ENCODE measurements at places on chromosomes 5 and 9. TPM values are rescaled to one million over a fixed set of nuclear protein-coding genes. Genes with fewer than 3 reads are reported as not detected.
A peak's percentile ranks its signal among the peaks of the same experiment; 100 is the strongest.

GRCh38 chr5:78698191-78698791 is 49.7 kb upstream of the LHFPL2 start:
- H3K4me3 ChIP-seq: no peak overlapping the region
- no peaks in the 10 kb centered on the region for H3K27me3 ChIP-seq
- H3K36me3 ChIP-seq: no peaks in the 10 kb centered on the region
- peak overlapping the region; percentile 42 for H3K27ac ChIP-seq

The IFNA13 gene
- not detected for total RNA-seq

The PRSS3 gene
- total RNA-seq: not detected

- H3K4me3 ChIP-seq: no peak overlapping the region
- peaks cover 4% of the 10 kb centered on the region for H3K4me1 ChIP-seq
- H3K27ac ChIP-seq: no peak overlapping the region
- no peaks in the 10 kb centered on the region for H3K36me3 ChIP-seq
Measured at GRCh38 chr9:13351778-13352386, 72.4 kb upstream of the MPDZ start.

GRCh38 chr9:71764463-71764862 is 3.9 kb downstream of the CEMIP2 start:
- no peak overlapping the region for H3K4me3 ChIP-seq
- no peak overlapping the region for H3K27ac ChIP-seq
- H3K27me3 ChIP-seq: no peaks in the 10 kb centered on the region
- DNase-seq: no peak
- no peaks in the 10 kb centered on the region for H3K36me3 ChIP-seq

The MED22 gene
- total RNA-seq: 25.2 TPM

All from astrocyte (in vitro differentiated cells and primary cell).